ENCODE measurements at places on chromosomes 7 and 10. TPM values are rescaled to one million over a fixed set of nuclear protein-coding genes. Genes with fewer than 3 reads are reported as not detected.

DNA sequence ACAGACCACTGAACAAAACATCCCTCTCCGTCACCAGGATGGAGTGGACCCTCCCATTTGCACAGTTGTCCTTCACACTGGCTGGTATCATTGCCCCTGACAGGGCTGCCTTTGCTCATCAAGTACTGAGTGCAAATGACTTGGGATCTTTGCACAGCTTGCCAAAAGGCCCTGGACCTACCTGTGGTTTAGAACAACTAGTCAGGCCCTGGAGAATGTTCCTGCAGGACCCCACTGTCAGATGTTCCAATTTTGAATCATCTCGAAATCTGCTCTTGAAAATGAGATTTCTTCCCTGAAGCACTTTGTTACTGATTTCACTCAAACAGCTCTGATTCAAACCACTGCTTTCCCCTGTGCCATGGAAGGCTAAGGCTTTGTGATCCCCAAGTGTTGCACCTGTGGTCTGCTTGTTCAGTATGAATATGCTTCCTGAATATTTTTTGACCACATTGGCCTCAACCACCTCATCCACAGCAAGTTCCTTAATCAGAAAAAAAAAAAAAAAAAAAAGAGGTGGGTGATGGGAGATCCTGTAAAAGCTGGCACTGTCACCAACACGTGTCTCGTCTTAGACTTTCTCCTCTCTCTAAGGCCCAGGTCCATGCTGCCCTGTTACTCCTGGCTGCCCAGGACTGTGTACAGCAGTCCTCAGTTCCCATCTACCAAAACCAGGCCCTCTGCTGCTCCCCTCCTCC, 2.7 kb upstream of the AOAH start:
- no peak for DNase-seq

The INSYN2A gene
- not detected for total RNA-seq

The AGBL3 gene
- 2.2 TPM for total RNA-seq

GRCh38 chr10:127148933-127149220, 47.5 kb downstream of the INSYN2A start:
- no peak for DNase-seq

DNA sequence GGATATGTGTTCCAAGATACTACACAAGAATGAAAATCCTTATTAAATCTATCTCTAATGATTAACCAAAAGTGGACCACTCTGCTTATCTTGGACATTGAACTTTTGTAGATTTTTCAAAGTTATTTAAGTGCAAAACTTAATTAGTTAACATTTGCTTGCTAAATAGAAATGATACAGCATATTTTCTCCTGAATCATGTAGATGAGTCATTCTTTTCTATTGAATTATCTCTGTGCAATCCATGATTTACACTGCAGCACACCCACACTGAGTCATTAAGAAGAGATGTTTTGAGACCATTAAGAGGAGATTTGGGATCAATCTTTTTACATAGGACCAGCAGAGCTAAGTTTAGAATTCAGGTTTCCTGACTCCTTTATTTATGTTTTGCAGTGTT, 6.6 kb upstream of the ABCC2 start:
- DNase-seq = no peak

The C10orf105 gene
- total RNA-seq = 0.05 TPM

DNA sequence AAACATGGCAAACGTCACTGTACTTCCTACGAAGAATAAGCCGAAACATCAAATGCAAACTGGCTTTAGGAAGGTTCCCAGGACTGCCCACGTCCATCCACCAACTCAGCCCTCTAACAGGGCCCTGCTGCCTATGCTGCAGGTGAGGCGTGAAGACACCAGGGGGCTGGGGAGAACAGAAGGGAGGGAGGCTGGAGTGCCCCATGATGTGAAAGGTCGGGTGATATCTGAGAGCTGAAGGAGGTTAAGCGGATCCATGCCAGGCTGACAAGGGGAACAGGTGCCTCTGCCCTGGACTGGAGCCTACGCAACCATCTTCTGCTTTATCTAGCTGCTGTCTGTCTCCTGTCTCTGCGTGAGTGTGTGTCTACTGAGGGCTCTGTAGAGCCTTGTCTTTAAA, 40.2 kb upstream of the ATP6V0A4 start:
- no peak for DNase-seq

DNA sequence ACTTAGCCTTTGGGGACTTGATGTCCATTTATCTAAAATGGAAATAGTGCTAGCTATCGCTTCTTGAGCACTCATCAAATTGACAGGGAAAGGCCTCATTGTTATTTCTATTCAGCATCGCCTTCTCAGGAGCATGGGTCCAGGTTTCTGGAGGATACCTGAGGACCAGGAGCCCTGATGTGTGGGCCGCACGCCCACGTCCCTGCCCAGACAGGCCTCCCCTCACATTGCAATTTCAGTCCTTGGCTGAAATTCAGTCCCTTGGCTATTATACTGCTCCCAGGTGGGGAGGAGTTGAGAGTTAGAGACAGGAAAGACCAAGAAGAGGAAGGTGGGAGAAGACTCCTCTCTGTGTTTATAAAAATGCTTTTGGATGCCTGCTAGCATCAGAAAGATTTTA, 38.9 kb downstream of the GPRIN2 start:
- peak; percentile 17 for DNase-seq

The DDC gene
- not detected for total RNA-seq

GRCh38 chr10:11424456-11425295, 186.8 kb downstream of the USP6NL start:
- DNase-seq = no peak

The CRYGN gene
- total RNA-seq = not detected

The NUTM2B gene
- total RNA-seq = 1.0 TPM

DNA sequence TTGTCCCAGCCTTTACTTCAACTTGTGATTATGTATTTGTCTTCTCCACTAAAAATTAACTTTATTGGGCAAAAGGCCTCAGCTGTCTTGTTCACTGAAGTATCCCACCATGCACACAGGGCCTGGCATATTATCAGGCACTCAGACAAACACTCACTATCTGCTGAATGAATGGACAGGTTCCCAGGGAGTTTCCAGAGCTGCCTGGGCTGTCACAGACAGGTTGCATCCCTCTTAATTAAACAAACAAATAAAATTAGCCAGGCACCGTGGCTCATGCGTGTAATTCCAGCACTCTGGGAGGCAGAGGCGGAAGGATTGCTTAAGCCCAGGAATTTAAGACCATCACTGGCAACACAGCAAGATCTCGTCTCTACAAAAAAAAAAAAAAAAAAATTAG, 1.5 kb upstream of the TSPAN14 start:
- DNase-seq = no peak

GRCh38 chr10:29256019-29256418, 32.9 kb upstream of the LYZL1 start:
- DNase-seq = no peak

The NPFFR1 gene
- total RNA-seq = not detected

The FZD1 gene
- total RNA-seq = 10.3 TPM

The MSS51 gene
- total RNA-seq = 3.5 TPM

The CYP17A1 gene
- not detected for total RNA-seq

- no peak for DNase-seq
Measured at GRCh38 chr7:37421861-37422500, 26.7 kb downstream of the ELMO1 start.

DNA sequence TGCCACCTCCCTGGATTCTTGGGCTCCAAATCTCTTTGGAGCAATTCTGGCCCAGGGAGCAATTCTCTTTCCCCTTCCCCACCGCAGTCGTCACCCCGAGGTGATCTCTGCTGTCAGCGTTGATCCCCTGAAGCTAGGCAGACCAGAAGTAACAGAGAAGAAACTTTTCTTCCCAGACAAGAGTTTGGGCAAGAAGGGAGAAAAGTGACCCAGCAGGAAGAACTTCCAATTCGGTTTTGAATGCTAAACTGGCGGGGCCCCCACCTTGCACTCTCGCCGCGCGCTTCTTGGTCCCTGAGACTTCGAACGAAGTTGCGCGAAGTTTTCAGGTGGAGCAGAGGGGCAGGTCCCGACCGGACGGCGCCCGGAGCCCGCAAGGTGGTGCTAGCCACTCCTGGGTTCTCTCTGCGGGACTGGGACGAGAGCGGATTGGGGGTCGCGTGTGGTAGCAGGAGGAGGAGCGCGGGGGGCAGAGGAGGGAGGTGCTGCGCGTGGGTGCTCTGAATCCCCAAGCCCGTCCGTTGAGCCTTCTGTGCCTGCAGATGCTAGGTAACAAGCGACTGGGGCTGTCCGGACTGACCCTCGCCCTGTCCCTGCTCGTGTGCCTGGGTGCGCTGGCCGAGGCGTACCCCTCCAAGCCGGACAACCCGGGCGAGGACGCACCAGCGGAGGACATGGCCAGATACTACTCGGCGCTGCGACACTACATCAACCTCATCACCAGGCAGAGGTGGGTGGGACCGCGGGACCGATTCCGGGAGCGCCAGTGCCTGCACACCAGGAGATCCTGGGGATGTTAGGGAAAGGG, 913 bp downstream of the NPY start:
- DNase-seq = no peak

- DNase-seq = no peak
Measured at GRCh38 chr7:44922351-44922694, 37.0 kb upstream of the PURB start.
